NCI-H446 (cell line): ENCODE measurements at places on chromosomes 12 and 14.

DNA sequence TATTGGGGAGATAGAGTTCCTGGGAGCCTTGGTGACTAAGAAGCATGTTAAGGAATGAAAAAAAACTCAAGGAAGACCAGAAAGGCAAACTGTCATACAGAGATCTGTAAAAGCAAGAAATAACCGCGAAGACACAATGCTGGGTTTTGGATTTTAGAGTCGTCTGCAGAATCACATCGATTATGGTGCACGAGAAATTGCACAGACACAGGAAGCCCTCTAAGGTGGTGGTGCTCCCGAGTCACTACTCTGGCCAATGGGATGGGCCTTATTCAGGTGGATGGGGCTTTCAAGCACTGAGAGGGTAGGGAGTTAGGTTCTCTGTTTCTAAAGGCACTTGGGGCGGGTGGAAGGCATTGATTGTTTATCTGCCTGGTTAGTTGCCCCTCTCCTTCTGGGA, 10.3 kb upstream of the FLVCR2 start:
- no peak for DNase-seq

GRCh38 chr12:75529316-75529715, 17.9 kb upstream of the KRR1 start:
- DNase-seq: no peak

GRCh38 chr14:44113769-44114730, 393.0 kb downstream of the FSCB start:
- DNase-seq: no peak

DNA sequence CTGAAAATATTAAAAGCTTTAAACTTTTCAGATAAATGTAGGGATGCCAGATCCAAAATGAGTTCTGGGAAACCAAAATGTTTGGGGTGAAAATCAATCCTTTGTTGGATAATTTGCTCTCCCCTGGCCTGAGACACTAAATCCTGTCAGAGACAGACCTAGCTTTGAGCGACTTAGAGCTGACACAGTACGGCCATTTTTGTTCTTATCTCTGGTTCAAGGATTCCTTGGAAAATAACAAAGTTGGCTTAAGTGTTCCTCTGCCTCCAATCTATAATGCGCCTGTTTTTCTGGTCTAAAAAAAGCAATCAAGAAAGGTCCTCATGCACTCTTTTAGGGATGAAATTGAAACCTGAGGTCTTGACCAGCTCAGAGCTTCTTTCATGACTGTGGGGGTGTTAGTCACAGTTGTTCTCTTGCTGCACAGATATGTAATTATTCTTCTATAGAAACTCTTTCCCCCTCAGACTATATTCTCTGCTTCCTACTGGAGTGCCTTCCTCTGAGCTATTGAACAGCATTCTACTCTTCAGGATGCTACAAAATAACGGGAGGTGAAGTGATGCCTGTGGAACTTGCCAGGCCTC, 52.3 kb upstream of the EGLN3 start:
- DNase-seq: no peak

- no peak for DNase-seq
Measured at GRCh38 chr12:131455581-131456110, 255.2 kb upstream of the SFSWAP start.

DNA sequence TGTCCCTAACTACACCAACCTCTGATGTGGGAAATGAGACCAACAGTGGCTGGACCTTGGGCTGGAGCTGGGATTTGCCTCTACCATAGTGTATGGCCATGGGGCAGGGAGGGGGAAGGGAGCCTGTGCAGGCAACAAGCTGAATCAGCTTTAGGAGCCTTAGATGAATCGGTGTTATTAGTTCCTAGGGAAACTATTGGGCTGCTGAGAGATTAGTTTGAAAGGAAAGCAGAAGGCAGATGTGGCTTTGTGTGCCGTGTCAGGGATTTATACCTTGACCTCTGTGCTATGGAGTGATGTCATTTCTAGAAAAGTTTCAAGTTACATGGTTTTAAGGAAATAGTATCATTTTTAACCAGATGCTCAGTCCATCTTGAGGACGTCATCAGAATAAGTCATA, 19.5 kb upstream of the GAS2L3 start:
- no peak for DNase-seq

DNA sequence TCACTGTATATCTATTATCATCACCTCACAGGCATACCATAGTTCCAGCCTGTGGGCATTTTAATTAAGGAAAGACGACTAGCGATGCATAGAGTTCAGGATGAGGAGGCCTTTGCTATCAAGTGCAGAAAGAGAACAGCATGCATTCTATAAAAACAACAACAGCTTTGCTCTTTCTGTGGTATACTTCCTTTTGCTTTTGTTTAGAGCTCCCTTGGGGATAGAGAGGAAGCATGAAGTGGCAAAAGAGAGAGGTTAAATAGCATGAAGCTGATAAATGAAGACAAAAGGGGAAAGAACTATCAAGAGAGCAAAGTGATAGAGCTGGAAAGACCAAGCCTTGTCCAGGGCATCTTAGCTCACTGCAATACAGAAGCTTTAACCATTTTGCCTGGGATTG, 23.5 kb downstream of the IFNG-AS1 start:
- no peak for DNase-seq

- peak; percentile 87 for DNase-seq
Measured at GRCh38 chr12:103680591-103681141, 93.6 kb downstream of the STAB2 start.

DNA sequence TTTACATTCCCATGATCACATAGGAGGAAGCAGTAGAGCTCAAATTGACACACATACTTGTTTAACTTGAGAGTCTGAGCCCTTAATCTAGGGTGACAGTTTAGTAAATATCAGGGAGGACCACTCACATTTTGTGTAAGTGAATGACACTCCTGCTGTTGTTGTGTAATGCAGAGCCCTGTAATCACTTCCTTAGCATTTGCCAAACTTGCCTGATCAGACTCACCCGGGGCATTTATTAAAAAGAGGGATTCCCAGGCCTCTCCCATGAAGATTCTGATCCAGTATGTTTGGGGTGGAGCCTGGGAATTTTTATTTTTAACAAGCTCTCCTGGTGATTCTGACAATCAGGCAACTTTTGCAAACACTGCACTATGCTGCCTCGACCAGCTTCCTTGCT, 119.6 kb downstream of the NUAK1 start:
- DNase-seq: no peak

DNA sequence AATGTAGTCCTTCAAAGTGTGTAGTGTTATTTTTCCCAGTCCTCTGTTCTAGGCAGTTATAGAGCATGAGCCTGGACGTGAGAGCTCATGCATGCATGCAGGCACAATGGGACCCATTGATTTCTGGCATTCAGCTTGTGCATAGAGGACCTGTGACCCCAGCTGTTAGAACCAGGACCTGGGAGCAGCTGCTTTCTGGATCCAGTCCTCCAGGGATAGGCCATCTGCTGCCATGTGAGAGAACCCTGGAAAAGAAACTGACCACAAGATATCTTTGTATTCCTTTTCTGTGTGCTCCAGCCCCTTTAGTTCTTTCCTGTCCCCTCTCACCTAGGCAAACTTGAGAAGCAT, 76.9 kb downstream of the SUSD6 start:
- DNase-seq: no peak

- no peak for DNase-seq
Measured at GRCh38 chr12:109847142-109847735, 14.0 kb upstream of the TRPV4 start.

- DNase-seq: no peak
Measured at GRCh38 chr12:123388951-123389559, 5.1 kb downstream of the KMT5A start.

- no peak for DNase-seq
Measured at GRCh38 chr12:1913377-1914113, 4.9 kb downstream of the CACNA2D4 start.

- peak; percentile 4 for DNase-seq
Measured at GRCh38 chr12:7142056-7142644, 12.0 kb downstream of the CLSTN3 start.

- DNase-seq: peak; percentile 17
Measured at GRCh38 chr14:65849558-65849957, 437.0 kb downstream of the FUT8 start.

- DNase-seq: no peak
Measured at GRCh38 chr12:28217805-28218204, 27.5 kb downstream of the CCDC91 start.

DNA sequence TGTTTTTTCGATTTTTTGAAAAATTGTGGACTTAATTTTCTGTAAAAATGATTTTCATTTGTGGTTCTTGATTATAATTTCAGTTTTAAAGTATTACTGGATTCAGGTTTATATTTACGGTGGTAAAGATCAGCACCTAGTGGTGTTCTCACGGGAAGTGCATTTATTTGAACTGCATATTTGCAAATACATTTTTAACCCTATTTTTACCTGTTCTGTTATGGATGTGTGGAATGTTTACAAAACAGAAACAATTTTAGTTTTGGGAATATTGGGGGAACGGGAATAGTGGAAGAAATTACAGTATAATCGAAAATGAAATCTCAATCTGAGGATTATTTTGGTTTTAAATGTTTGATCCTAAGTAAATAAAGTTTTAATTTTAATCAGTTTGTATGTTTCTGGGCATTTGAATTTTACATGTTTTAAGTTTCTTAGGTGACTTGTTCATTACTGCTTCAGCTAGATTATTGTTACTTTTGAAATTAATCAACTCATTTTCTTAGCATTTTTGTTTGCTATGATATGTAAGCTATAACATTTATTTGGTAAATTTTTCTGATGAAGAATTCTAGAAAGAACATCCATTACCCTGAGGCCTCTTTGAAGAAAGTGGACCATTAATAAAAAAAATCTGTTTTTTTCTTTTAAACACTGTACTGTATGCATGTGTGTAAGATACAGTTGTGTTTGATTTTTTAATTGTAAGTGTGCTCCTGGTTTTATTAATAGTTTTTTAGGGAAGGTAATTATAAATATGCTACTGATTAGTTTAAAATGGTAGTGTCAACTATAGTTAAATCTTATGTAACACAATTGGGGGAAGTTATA, 942 bp downstream of the ATF7IP start:
- DNase-seq: no peak

DNA sequence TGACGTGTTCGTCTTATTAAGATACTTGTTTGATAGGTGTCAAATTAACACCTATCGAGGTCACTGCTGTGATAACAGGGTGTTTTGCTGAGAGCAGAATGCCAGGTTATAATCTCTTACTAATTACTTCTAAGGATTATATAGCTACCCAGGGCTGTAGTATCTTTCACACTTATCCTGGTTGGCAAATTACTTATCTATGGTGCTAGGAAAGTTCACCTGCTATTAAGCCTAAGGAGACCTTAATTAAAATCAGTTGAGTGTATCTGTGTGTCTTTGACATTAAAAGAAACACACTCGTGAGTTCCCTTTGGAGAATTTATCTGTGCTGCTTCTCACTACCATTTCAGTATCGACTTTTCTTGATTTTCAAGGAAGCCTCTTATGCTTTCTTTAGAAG, 301.6 kb upstream of the SLC16A7 start:
- DNase-seq: no peak

- DNase-seq: no peak
Measured at GRCh38 chr12:29816874-29817725, 33.4 kb upstream of the TMTC1 start.

GRCh38 chr14:56555921-56556570, 23.6 kb upstream of the TMEM260 start:
- DNase-seq: no peak

- no peak for DNase-seq
Measured at GRCh38 chr12:131088701-131089530, 135.2 kb downstream of the ADGRD1 start.

DNA sequence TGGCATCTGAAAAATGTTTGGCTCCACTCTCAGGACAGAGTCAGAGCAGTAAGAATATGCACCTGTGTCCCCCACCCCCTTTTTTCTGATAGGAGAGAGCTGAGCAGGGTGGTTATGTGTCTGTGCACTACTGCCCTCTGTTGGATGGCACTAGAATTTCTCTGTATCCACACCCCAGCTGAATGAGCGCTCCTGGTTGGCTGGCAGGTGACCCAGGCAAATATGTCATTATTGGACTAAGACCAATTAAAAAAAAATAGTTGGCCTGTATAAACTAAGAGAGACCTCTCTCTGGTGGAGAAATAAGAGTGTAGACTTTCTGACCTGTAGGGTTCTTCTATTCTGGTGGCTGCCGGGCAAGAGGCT, 107.0 kb downstream of the PTCSC3 start:
- DNase-seq: peak; percentile 72

- DNase-seq: no peak
Measured at GRCh38 chr12:102806592-102806991, 110.5 kb downstream of the PAH start.

- no peak for DNase-seq
Measured at GRCh38 chr12:70305794-70306193, 60.3 kb upstream of the KCNMB4 start.

- peak; percentile 54 for DNase-seq
Measured at GRCh38 chr12:22334410-22335100, at the start of gene ST8SIA1. Gene ST8SIA1 (minus strand): TSS chr12:22334707. CDS start chr12:22334232, 475 bp downstream.

DNA sequence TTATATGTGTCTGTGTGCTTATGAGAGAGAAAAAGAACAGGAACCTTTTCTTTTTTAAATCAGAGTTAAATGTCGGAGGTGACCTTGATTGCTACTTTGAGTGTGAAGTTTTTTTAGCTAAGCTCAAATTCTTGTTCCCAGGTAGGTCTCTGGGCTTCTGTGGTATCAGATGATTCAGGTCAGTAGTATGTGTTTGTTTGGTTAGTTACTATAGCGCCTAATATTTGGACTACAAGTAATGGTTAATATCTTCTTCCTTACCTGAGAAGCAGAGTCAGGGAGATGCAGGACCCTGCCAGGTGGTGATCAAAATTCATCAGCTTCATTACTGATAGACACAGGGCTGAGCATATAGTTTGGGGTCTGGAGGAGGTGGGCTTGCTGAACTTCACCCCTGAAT, 30.8 kb downstream of the ADCK1 start:
- DNase-seq: no peak

GRCh38 chr12:20280515-20280914, 87.8 kb upstream of the PDE3A start:
- DNase-seq: no peak

GRCh38 chr12:131871677-131872076, 22.7 kb upstream of the ULK1 start:
- no peak for DNase-seq

- DNase-seq: no peak
Measured at GRCh38 chr14:92941531-92941930, 18.6 kb downstream of the CHGA start.

GRCh38 chr12:82937151-82937550, 250.4 kb downstream of the TMTC2 start:
- no peak for DNase-seq

DNA sequence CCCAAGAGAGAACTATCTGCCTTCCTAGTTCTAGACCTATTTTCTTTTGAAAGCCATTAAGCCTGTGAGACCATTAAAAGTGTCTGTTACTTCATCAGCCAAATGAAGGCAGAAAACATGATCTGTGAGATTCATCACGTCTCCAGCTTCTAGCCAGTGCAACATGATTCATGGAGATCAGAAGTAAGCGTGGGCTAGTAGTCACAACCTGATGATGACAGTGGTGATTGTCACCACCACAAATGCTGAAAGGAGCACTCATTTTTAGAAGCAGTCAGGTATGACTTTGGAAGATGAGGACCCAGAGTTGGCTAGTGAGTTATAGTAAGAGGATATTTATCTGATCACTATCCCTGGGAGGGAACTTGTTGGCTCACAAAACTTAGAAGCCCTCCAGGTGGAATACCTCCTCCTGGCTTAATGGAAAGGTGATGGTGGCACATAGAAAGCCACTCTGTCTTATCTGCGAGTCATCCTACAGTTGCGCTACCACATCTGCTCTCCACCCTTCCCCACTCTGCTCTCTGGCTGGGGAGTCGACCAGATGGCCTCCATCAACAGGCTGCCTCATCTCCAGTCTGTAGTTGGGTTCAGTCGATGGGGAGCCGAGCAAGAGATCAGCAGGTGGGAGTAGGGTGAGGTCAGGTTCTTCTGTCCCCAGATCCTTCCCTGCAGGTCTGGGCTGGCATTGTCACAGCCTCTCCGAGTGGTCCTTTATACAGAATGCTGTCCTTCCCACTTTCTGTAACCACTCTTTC, 317.6 kb upstream of the FKBP4 start:
- DNase-seq: no peak
